Left forelimb (tissue), 1 donor: ENCODE measurements at places on chromosomes 12 and 14.

GRCh38 chr14:105421723-105422615, 2.3 kb downstream of the MTA1 start:
- peak; percentile 64 for DNase-seq

DNA sequence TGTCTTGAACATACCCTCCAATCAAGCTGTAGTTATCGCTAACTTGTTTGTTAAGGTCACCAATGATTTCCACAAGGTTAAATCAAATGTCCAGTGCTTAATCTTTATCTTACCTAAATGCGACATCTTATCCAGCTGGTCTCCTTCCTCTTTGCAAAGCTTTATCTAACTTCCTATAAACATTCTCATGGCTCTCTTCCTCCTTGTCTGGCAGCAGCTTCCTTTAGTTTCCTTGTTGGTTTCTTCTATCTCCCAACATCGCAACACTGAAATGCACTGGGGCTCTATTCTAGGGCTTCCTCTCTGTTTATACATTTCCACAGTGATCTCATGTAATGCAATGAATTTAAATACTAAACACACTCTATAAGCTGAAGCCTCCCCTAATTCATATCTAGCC, 28.7 kb downstream of the UBE2N start:
- no peak for DNase-seq

GRCh38 chr12:1798641-1799020, 21.7 kb upstream of the LRTM2 start:
- peak; percentile 52 for DNase-seq

DNA sequence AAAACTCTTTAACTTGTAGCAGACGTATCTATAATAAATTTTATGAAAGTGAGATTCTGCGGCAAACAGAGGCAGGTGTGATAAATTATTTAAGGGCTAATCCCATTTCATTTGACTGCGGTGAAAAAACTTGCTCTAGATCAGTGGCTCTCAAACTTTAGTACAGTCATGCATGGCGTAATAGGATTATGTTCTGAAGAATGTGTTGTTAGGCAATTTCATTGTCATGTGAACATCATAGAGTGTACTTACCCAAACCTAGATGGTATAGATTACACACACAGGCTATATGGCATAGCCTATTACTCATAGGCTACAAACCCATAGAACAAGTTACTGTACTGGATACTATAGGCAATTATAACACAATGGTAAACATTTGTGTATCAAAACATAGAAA, 83.7 kb downstream of the HEATR5A start:
- no peak for DNase-seq

DNA sequence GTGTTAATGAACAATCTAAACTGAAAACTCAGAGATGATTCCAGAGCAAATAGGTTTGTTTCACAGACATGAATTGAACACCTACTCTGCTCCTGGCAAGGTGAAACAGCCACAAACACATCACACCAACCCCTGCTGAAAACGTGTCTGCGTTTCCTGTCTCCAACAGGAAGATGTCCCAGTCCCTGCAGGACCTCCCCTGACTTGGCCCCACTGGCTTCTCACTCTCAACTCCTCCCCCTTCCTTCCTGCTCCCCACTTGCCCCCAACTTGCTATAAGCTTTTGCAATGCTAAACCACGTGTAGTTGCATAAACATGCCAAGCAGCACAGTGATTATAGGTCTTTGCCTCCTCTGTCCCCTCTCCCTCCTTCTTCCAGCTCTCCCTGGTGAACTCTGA, 567.6 kb downstream of the BCL11B start:
- DNase-seq: no peak

DNA sequence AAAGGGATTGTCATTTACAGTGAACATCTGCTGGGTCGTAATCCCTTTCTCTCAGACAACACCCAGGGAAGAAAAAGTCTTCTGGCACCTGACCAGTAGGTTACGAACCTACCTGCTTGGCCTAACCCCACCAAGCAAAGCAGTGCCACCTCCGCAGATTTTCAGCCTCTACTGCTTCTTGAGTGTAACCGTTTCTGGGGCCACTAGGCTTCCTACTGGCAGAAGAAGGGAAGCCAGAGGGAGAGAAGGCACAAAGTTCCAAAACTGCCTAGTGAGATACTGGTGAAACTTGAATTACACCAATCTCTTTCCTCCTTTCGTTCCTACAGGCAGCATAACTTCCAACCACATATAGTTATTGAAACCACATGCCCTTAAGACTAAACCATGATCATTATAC, 383.6 kb downstream of the BCAT1 start:
- DNase-seq: no peak

- DNase-seq: no peak
These were observed 28.9 kb upstream of the GARIN6 start for GRCh38 chr12:99618657-99619056.
